Activated CD8-positive, alpha-beta memory T cell treated with anti-CD3 and anti-CD28 coated beads for 4 hours (primary cell): ENCODE measurements at places on chromosomes 12 and 14.

DNA sequence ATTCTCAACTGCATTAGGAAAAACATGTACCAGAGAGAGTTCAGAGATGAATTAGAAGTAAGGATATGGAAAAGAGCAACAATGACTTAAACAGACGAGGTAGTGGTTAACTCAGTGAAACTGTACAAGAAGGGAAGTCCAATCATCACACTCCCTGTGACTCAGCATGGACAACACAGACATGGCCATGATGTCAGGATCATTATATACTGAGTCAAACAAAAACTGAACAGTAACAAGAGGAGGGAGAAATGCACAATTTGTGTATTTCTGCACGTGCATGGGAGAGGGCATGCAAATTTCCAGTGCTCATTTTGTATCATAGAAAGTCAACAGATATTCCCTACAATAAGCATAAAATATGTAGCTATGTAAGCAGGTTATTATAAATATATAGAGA, 1037.8 kb downstream of the BCL11B start:
- DNase-seq: no peak

GRCh38 chr14:105165134-105165704, 3.4 kb downstream of the JAG2 start:
- no peak for DNase-seq

- no peak for DNase-seq
Measured at GRCh38 chr12:55875704-55876467, 33.1 kb upstream of the MMP19 start.

GRCh38 chr12:13436182-13436581, 239.7 kb downstream of the EMP1 start:
- DNase-seq: no peak

DNA sequence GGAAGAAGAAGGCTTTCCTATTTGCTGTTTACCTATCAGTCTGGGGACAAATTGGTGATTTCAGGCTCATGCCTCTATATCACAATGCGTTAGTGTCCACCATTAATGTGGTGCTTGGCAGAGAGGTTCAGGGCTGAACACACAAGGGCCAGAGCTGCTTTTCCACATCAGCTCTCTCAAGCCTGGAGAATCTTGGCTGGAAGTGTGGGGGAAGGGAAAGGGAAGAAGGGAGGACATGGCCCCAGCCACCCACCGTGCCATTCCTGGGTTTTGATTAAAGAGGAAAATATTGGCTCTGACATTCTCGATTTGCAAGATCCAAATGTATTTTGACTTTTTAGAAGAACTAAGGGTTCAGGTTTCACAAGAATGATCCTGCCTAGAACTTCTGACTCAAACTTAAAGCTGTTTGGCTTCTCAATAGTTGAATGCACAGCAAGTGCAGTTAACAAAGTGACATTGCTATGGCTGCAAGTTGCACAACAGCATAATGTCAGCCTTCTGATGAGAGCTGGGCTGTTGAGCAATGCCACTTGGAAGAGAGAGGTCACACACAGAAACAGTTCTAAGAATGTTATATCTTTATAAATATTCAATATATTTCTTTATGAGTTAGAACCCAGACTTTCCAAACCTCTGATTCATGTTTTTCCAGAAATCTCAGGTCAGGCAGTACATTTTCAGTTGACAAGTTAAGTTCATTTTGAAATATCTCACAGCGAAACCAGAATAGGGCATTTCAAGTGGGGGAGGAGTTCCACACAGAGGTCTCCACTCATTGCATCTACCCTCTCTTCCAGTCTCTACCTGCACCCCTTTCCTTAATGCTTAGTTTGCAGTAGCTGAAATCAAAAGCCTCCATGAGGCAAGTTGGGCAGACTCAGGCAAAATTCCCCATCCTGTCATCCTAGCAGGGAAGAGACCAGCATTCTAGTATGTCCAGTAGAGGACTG, 25.3 kb downstream of the IGF1 start:
- DNase-seq: no peak

DNA sequence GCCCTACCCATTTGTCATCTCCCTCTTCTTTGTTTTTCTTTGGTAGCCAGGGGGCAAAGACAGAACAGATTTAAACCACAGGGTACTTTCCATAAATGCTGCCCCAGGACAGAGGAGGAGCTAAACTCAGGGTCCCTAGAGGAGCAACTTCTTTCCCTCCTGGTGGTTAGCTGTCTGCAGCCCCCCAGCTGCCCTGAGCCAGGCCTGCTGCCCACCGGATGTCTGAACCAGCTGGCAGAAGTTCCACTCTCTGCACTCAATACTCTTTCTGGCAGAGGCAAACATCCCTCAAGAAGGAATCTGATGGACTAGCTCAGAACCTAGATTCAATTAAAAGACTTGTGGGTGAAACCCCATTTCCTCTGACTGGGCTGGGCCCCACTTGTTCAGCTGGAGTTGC, 10.7 kb downstream of the VDR start:
- DNase-seq: no peak
